ENCODE measurements at places on chromosomes 2 and 18. TPM values are rescaled to one million over a fixed set of nuclear protein-coding genes. Genes with fewer than 3 reads are reported as not detected.

- no peak overlapping the region for H3K27ac ChIP-seq
- DNase-seq = no peak
- H3K27me3 ChIP-seq = no peaks in the 10 kb centered on the region
- no peak overlapping the region for H3K4me3 ChIP-seq
- H3K4me1 ChIP-seq = no peaks in the 10 kb centered on the region
Measured at GRCh38 chr2:72619626-72620025, 206.2 kb downstream of the EXOC6B start.

DNA sequence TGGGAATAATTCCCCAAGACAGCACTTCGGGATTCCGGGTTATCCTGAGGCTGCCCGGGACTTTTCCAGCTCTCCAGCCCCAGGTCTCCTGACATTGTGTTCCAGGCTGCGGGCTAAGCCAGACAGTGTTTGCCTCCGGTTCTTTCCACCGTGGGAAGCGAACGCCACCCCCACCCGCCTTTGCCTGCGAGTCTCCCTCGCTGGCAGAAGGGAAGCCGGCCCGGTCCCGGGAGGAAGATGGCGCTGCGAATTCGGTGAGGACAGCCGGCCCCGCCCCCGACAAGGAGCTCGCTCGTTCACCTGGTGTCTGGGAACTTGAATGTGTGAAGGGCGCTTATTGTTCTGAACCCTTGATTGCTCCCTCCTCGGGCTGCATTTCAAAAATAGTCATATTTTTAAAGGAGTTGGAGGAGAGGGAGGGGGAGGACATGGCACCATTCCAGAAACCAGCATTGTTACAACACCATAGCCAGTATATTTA is 2.9 kb downstream of the LRATD1 start:
- H3K4me3 ChIP-seq = no peak overlapping the region
- DNase-seq = no peak
- H3K27ac ChIP-seq = no peak overlapping the region
- no peaks in the 10 kb centered on the region for H3K4me1 ChIP-seq
- no peaks in the 10 kb centered on the region for H3K27me3 ChIP-seq
- no peaks in the 10 kb centered on the region for H3K36me3 ChIP-seq

Gene DIS3L2
- total RNA-seq = 78.4 TPM

Gene SERPINB12
- not detected for total RNA-seq

Gene RAB3GAP1
- 42.9 TPM for total RNA-seq
